ENCODE measurements at places on chromosomes 3 and 15.
A peak's percentile ranks its signal among the peaks of the same experiment; 100 is the strongest.

GRCh38 chr3:133674290-133674919 lies 12.7 kb upstream of the TOPBP1 start:
- DNase-seq = no peak

DNA sequence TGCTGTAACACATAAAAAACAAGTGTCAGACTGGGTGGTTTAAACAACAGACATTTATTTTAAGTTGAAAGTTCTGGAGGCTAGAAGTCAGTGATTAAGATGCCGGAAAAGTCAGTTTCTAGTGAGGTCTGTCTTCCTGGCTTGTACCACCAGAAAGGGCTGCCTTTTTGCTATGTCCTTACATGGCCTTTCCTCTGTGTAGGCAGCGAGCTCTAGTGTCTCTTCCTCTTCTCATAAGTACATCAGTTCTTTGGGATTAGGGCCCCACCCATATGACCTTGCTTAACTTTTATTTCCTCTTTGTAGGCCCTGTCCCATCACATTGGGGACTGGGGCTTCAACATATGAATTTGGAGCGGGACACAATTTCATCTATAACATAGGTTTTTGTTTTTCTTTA lies 128.0 kb downstream of the BBX start:
- no peak for DNase-seq

- no peak for DNase-seq
These were observed 72.7 kb downstream of the TJP1 start for GRCh38 chr15:29749365-29750086.

- no peak for DNase-seq
These were observed 28.1 kb downstream of the ZNF589 start for GRCh38 chr3:48268936-48269561.

DNA sequence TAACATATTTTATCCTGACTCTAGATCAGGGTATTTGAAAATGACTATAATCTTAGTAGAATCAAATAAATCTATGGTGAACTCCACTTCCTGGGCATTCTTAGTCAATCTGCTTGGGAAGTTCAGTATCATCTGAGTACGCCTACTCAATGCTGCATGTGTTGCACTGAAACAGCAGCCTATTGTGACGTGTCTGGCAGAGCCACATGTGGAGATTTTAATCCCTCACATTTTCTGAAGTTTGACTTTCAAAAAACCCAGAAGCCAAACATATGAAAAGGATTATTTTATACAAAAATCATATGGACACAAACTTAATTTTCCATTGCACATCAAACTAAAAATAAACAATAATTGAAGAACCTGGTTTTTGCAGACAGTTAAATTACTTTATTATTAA lies 798.3 kb downstream of the ROBO1 start:
- peak; percentile 69 for DNase-seq

DNA sequence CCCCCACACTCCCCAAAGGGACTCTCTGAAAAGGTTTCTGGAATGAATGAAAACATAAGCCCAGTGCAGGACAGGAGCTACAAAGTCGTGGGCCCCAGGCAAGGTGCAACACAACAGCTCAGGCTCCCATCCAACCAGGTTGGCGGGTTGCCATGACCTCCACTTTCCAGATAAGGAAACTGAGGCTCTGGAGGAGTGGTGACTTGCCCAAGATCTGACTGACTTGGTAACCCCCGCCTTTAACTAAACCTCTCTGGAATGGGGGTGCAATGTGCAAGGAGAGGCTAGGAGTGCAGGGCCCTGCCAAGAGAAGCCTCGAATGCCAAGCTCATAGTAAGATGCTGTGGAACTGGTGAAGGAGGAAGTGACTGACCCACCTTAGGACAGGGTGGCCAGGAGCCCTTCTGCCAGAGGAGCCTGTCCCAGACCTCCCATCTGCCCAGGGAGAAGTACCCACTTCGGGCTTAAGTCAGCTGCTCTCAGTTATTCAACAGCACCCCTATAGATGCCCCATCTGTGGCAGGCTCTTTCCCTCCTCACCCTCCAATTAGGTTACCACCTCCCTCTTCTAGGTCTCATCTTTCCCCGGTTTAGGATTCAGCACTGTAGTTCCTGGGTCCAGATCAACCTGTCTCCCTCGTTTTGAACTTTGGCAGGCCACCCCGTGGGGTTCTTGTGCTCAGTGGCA lies 553 bp upstream of the TNNC1 start:
- no peak for DNase-seq
